ENCODE measurements at places on chromosomes 2 and 18.

- DNase-seq = no peak
These were observed 79.0 kb upstream of the PROKR1 start for GRCh38 chr2:68564426-68564825.

DNA sequence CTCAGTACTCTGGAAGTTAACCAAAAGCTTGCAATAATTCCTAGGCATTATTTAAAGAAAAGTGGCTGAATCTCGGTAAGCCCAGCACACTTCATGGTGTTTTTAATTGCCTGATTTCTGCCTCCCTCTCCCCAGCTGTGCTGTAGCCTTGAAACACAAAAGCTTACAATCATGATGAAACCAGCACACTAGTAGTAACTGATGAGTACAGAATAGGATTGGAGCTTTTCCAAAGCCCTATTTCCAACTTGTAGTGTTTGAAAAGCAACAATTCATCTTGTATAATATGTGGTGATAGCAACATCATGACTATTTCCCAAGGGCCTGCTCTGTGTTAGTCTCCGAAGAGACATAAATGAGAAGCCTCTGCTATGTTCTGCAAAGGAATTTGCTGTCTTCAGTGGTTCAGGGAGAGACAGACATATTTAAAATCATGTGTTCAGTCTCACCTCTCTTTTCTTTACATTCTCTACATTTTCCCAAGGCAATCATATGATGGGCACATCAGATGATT is 1015.0 kb downstream of the BCL11A start:
- no peak for DNase-seq

- DNase-seq = no peak
These were observed 1402.3 kb upstream of the LRRTM1 start for GRCh38 chr2:81706856-81707255.

- no peak for DNase-seq
These were observed 125.9 kb upstream of the NABP1 start for GRCh38 chr2:191552066-191552465.

GRCh38 chr2:240458900-240459391 is 23.5 kb downstream of the GPC1 start:
- DNase-seq = no peak

DNA sequence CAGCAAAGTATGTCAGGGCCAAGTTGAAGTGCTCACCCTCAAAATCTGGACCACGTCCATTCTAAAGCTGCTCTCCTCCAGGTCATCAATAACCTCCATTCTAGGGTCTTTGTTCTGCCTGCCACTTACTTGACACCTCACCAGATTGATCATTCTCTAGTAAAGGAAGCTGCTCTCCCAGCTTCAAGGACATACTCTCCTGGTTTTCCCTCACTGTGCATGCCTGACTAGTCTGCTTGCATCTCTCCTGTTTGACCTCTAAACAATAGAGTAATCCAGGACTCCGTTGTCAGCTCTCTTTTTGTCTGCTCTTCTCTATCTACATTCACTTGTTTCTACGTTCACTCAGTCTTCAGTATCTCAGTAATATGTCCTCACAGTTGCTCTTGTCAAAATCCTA is 59.1 kb downstream of the FRZB start:
- DNase-seq = no peak

DNA sequence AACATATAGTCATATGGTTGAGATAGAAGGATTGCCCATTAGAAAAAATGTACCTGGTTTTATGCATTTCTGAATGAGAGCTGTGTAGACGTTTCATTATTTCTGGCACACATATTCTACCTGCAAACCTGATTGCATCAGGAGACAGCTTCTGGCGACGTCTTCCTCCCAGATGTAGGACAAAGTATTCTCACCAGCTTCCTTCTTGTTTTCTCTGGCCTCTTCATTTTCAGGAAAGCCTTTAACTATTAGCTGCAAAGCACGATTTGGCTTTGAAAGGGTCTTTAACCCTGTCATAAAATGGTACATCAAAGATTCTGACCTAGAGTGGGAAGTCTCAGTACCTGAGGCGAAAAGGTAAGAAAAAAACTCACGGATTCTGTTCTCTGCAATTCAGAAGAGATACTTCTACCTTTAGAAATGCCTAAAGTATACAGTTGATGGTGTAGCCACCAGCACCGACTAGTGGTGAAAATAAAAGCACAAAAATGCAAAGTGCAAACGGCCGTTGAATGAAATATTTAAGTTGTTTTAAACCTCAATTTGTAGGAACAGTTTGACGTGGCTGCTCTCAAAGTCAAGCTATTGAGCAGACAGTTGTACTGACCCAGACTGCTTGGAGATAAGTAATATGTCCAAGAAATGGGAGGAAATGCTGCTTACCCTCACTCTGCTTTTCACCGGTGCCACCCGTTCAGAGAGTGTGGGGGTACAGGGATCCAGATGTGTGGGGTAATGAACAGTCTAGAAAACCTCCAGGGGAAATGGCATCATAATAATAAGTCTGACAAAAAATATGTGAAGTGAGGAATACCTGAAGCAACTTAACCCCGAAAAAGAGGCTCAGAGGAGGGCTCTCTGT is 20.2 kb downstream of the IL18RAP start:
- DNase-seq = peak; percentile 59

- no peak for DNase-seq
These were observed 77.3 kb downstream of the SRBD1 start for GRCh38 chr2:45533771-45534170.

- no peak for DNase-seq
These were observed 415.3 kb upstream of the VWC2L start for GRCh38 chr2:213995400-213996105.

All from NCI-H526 (cell line).